ELF-1 (cell line): ENCODE measurements at places on chromosomes 6 and 20.

DNA sequence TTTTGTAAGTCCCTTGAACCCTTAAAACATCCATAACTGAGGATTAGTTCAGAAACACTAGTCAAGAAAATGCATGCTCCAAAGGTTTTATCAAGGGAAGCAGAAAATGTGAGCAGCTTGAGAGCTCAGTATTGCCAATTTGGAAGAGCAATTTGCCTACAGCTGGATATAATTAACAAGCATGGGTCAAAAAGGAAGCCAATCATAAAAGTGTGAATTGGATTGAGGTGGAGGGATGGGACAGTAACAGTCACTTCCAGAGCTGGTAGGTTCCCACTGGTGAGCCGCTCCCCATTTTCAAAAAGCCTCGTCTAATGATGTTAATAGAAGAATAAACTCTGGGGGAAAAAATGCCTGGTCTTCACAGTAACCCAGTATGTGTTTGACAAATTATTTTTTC is 5.0 kb upstream of the PTPRK start:
- DNase-seq, result no peak

DNA sequence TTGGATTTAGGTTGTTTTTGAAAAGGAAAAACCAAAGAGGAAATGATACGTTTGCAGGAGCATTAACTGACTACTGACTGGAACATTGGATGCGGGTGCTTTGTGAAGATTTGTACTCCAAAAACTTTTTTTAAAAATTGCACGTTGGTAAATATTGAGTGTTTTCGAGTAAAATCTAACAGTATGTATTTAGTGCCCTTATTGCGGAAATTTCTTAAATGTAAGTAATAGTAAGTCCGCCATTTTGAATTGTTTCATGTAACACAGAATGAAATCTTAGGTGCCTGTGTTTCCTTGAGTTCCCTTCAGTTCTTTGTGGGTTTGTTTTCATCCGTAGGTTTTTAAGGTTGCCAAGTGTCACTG is 15.2 kb upstream of the LIN28B start:
- no peak for DNase-seq

- DNase-seq, result no peak
Measured at GRCh38 chr20:14845199-14846160, 508.1 kb upstream of the FLRT3 start.

- no peak for DNase-seq
Measured at GRCh38 chr20:53216478-53216855, 244.3 kb downstream of the TSHZ2 start.

GRCh38 chr6:157887892-157888291 is 64.8 kb downstream of the SNX9 start:
- no peak for DNase-seq

DNA sequence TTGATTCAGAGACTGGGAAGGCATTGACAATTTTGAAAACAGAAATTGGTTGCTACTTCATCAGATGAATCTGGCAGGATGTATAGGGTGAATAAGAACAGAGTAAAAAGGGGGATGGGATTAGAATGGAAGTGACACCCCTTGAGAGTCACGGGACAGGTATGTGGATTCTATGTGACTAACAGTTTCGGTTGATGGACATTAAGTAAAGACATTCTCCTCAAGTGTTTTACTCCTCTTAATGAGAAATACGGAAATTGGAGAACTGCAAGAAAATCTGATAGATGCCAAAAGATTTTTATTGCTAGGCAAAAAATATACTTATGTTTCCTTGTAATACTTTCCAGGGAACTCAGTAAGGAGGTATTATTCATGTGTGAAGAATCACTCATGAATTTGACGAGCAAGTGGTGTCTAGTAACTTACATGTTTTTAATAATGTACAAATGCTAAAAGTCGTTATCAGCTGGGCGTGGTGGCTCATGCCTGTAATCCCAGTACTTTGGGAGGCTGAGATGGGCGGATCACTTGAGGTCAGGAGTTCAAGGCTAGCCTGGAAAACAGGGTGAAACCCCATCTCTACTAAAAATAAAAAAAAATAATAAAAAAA is 135.8 kb downstream of the KIF16B start:
- DNase-seq, result no peak

DNA sequence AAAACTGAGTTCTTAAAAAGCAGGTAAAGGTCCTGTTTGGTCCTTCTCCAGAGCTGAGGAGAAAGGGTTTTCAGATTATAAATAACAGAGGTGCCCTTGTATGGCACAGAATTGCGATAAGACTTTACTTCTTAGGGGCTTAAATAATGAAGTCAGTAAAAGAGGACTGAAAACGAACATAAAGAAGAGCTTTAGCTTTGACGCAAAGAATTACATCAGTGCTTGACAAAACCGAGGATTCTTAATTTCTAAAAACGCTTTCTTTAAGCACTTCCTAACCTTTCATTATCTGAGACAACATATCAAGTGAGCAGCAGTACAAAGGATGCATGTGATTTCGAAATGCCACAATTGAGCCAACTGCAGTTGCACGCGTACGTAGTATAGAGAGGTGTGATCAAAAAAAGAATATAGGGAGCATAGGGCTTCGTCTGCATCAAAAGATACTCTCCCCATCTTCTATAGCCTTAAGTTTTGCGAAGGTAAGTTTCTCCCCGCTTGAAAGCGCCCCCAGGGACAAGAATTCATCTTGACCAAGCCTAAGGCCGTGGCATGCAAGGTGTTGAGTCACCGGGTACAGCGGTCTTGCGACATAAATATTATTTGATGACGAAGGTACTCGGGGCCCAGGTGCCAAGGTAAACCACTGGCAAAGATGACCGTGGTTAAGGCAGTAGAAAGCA is 778 bp upstream of the LOC128125822 start:
- DNase-seq, result no peak

DNA sequence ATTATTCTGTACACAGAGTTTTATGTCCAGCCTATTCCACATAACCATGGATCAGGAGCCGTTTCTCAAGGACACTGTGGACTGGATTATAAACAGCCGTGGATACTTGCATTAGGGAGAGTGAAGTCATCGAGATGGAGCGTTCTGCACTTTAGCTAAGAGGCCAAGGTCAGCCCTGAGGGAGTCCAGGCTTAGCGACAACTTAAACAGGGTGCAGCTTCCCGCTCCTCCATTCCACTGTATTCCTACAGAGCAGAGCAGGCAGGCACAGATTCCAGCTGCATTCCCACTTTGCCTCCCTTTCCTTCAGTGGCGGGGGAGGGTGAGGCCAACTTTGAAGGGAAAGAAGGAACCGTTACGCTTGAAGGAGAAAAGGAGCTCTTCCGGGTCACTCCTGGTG is 59.5 kb downstream of the RAMACL start:
- DNase-seq, result no peak

- DNase-seq, result no peak
Measured at GRCh38 chr6:378090-378957, 13.2 kb upstream of the IRF4 start.

DNA sequence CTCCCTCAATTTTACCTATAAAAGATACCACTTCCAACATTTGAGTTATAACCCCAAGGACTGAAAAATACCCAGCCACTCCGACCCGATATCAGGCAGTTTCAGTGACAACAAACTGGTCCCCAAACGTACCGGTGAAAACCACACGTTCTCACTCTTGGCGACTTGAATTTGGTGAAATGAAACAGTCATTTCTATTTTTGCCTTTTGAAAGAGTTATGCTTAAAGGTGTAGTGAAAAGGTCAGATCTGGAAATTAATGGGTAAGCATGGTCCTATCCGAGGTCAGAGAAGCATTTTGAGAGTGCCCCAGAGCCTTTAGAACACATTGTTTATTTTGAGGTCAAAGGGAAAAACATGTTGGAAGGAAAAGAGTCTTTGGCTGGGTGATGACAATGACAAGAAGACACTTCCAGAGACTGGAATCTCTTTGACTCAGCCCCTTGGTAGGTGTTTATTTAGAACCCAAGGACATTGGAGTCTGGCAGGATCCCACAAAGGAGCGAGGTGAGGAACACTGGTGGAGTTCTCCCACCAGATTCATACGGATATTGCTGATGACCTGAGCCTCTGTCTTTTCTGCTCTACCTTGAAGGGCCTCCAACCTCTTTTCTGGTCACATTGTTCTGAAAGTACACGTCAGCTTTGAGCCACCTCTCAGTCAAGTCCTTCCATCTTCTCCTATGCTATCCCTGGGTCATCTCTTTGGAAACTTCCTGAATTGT is 235.0 kb downstream of the GMPR start:
- no peak for DNase-seq

DNA sequence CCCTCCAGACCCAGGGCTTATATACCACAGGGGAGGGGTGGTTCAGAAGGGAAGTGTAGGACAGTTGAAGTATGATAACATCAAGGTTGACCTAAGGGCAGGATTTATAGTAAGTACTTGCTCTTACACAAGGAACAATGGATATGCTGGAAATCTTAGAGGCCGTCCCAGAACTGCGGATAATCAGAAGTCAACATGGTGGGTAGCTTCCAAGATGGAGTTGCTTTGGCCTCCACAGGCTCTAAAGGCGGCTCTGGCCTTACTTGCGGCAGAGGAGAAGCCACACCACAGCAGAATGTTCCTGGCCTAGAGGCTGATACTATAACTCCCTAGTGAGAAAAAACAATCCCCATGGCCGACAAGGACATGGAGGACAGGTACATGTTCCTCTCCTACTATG is 344.7 kb downstream of the CDC5L start:
- DNase-seq, result no peak

GRCh38 chr6:53148684-53149083 is at the start of gene GCM1:
TSS of gene GCM1 (minus strand) at chr6:53148841. CDS start at chr6:53145632, 3,209 bp downstream.
- no peak for DNase-seq

- DNase-seq, result peak; percentile 48
Measured at GRCh38 chr6:34030831-34031624, 114.9 kb downstream of the GRM4 start.

DNA sequence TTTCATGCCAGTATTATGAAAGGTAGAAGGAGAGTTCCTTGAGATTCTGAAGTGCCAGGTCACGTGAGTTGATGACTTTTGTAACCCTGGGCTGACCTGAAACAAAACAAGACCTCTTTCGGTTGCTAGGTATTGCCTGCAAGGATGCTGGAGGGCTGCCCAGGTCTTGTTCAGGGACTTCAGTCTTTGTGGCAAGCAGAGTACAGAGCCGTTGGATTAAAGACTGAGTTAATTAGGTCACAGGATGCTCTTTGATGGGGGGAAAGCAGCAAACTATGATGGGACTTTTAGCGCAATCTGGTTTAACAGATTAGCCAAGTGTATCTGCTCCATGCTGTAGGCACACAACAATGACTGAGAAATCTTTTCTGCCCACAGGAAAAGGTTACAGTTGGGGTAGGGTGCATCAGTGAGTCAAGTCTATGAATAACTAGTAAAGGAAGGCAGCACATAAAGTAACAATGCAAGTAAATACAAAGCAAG is 12.8 kb upstream of the ELOVL5 start:
- no peak for DNase-seq

GRCh38 chr20:37590938-37591490 is 63.3 kb upstream of the BLCAP start:
- DNase-seq, result no peak

DNA sequence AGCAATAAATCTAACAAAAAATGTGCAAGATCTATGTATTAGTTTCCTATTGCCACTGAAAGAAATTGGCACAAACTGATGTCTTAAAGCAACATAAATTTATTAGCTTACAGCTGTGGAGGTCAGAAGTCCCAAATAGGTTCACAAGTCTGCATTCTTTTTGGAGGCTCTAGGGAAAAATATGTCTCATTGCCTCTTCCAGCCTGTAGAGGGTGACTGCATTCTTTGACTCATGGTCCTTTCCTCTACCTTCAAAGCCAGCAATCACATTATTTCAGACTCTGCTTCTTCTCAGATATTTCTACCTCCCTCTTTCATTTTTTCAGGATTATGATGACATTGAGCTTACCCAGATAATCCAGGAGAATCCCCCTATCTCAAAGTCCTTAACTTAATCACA is 1531.1 kb downstream of the KHDRBS2 start:
- no peak for DNase-seq

DNA sequence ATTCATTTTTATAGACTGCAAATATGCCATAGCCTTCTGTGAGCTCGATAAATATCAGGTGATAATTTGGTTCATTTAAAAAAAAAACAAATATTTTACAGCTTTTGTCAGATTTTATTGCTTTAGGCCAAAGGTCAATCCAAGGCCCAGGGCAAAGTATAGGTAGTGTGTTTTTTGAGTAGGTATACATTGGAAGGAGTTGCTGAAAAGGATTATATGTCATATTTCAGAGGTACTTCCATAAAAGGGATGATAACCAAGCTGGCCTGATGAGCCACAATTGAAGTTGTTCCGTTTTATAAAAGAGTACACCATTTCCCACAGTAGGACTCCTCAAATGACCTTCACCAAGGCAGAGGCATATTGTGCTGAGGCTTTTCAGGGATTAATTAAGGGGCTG is 452.8 kb upstream of the FLRT3 start:
- no peak for DNase-seq

DNA sequence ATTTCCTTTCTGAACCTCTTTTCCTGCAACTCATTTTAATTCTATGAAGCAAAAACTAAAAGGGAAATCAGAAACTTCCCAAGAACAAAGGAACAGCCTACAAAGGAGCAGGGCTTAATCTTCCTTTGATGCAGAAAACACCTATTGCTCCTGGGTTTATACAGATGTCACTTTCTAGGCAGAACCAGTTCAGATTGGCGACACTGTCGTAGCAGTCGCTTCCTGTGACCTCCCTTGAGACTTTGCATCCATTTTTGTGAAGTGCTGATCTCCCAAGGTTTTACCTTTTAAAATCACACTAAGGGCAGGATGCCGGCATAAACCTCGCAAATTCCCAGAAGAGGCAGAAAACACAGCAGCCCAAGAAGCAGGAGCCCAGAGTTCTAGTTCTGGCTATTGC is 40.1 kb downstream of the JAG1 start:
- no peak for DNase-seq

DNA sequence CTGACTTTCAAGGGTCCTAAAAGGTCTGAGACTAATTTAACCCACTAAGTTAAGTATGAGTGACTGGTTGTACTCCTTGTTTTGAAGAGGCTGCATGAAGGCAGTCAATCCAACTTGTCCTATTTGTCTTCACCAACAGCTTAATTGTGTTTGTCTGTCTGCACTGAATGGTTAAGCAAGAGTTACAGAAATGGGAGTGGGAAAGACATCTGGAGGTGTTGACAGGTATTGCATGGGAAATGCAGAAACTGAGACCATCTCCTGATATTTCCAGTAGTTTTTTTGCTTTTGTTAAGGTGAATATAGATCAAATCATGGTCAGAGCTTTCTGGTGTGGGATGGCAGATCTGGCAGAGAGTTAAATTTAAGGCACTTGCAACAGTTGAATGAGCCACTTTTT is 6.5 kb downstream of the FUT9 start:
- no peak for DNase-seq

DNA sequence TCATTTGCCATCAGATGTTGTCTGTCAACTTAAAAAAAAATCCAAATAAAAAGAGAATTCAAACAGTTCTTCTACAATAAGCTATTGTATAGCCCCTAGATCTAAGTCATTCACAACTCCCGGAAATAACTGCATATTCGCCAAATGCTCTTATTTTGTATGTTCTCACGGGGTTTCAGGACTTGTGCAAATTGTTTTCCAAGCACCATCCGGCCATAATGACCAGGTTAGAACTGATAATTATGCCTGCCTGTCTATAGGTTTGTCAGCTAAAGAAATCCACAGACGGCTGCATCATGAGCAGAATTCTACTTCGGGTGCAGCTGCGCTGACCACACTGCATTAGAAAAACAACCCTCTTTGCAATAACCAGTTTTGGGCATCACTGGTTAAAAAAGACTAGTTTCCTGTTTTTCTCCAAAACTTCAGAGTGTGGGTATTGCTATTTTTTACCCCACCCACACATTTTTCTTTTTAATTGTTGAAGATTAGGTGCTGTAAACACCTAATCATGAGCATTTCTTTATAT is 87.7 kb downstream of the HIVEP2 start:
- DNase-seq, result no peak

- no peak for DNase-seq
Measured at GRCh38 chr6:112800916-112801315, 453.8 kb downstream of the RFPL4B start.

- peak; percentile 52 for DNase-seq
Measured at GRCh38 chr6:76275746-76276145, 203.3 kb upstream of the IMPG1 start.
